Thoracic aorta (tissue), 2 donors: ENCODE measurements at places on chromosomes 4 and X.

DNA sequence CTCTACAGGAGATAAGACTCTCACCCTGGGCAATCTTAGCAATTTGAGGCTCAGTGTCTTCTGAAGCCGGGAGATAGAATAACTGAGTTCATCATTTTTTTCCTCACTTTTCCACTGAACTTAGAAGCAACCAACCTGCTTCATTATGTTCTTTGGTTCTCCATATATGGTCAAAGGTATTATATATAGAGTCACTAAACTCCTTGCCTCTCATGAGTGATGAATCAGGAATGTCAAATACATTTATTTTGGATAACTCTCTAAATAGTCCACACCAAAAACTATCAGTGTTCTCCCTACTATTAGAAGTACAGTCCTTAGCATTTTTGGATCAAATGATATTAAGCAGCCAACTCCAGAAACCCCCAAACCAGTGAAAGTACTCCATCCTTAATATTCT lies 421.5 kb upstream of the EPHA5 start:
- H3K27me3 ChIP-seq: no peaks in the 10 kb centered on the region
- no peaks in the 10 kb centered on the region for H3K4me1 ChIP-seq
- H3K4me3 ChIP-seq: no peak overlapping the region
- DNase-seq: no peak
- H3K36me3 ChIP-seq: no peaks in the 10 kb centered on the region

- peaks cover 4% of the 10 kb centered on the region for H3K4me1 ChIP-seq
- no peaks in the 10 kb centered on the region for H3K27me3 ChIP-seq
- DNase-seq: no peak
- no peaks in the 10 kb centered on the region for H3K36me3 ChIP-seq
These were observed 15.8 kb downstream of the ART3 start for GRCh38 chr4:76090241-76090691.

- no peaks in the 10 kb centered on the region for H3K27me3 ChIP-seq
- no peak overlapping the region for H3K27ac ChIP-seq
- H3K4me1 ChIP-seq: peaks cover 15% of the 10 kb centered on the region
- DNase-seq: no peak
These were observed 189.5 kb upstream of the ANKRD50 start for GRCh38 chr4:124902001-124902515.

DNA sequence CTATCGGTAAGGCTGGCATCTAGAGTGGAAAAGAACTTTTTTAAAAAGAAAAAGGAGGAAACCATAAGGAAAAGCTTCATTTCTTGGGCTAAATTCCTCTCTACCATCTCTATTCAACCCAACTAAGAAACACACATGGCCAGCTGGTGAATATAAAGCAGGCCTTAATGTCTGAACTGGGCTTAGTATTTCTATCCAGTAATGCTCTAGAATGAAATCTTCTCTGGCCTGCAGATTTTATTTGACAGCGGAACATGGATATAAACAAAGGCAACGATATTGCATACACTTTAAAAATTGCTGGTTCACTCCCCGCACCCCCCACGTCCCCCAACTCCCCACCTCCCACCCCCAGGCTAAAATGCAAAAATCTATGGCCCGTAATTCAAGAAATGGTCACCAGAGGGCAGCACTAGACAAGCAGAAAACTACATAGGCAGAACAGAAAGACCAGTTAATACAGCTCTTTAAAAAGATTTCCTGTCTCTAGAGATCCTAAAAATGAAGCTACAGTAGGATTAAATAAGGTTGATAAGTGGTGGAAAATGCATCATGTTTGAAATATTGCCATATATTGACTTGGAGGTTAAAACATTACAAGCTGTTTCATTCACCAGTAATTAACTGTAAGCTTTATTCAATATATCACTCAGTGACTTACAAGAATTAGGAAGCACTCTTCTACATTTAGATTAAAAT lies 155.2 kb upstream of the GALNT7 start:
- H3K27me3 ChIP-seq: no peaks in the 10 kb centered on the region
- no peak overlapping the region for H3K27ac ChIP-seq
- no peaks in the 10 kb centered on the region for H3K4me1 ChIP-seq
- DNase-seq: no peak
- no peaks in the 10 kb centered on the region for H3K36me3 ChIP-seq

DNA sequence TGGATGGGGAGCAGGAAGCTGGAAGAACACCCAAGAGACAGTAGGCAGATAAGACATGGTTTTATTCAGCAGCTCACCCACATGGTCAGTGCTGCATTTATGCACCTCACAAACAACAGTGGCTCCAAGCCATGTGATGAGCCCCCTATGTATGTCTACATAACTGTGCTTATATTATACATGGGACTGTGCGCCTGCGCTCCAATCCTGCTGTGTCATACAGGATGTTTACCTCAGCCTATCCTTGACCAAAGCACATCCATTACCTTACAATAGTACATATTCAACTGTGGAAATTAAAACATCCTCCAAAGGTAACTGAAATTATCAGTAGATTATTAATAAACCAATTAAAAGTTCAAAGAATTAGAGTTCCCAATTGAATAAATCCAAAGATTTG lies 44.1 kb upstream of the SGMS2 start:
- H3K36me3 ChIP-seq: no peaks in the 10 kb centered on the region
- no peak overlapping the region for H3K27ac ChIP-seq
- H3K4me3 ChIP-seq: no peak overlapping the region
- DNase-seq: no peak
- no peaks in the 10 kb centered on the region for H3K27me3 ChIP-seq

DNA sequence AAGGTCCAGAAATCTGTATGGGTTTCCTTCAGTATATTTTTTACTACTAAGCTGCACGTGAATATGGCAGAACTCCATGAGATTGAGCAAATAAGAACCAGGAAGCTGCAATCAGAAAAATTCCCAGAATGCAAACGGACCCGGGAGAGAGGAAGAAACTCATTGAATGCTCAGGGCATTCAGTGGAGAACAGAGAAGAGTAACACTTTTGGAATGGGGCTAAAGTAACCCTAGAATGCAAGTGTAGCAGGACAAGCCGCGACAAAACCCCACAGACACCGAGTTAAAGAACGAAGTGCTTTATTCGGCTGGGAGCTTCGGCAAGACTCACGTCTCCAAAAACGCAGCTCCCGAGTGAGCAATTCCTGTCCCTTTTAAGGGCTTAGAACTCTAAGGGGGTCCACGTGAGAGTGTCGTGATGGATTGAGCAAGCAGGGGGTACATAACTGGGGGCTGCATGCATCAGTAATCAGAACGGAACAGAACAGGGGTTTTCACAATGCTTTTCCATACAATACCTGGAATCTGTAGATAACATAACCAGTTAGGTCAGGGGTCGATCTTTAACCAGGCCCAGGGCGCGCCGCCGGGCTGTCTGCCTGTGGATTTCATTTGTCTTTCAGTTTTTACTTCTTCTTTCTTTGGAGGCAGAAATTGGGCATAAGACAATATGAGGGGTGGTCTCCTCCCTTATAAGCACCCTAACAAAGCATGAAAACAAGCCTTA lies 56.4 kb downstream of the RAB28 start:
- H3K4me1 ChIP-seq: peaks cover 5% of the 10 kb centered on the region
- no peak overlapping the region for H3K4me3 ChIP-seq
- H3K27me3 ChIP-seq: no peaks in the 10 kb centered on the region
- no peak overlapping the region for H3K27ac ChIP-seq
